ENCODE measurements at places on chromosomes 2 and 18.
A peak's percentile ranks its signal among the peaks of the same experiment; 100 is the strongest.

GRCh38 chr2:223735659-223736244, 101.6 kb downstream of the AP1S3 start:
- peak; percentile 96 for DNase-seq

- no peak for DNase-seq
These were observed 119.3 kb upstream of the ZSWIM2 start for GRCh38 chr2:186968277-186968676.

DNA sequence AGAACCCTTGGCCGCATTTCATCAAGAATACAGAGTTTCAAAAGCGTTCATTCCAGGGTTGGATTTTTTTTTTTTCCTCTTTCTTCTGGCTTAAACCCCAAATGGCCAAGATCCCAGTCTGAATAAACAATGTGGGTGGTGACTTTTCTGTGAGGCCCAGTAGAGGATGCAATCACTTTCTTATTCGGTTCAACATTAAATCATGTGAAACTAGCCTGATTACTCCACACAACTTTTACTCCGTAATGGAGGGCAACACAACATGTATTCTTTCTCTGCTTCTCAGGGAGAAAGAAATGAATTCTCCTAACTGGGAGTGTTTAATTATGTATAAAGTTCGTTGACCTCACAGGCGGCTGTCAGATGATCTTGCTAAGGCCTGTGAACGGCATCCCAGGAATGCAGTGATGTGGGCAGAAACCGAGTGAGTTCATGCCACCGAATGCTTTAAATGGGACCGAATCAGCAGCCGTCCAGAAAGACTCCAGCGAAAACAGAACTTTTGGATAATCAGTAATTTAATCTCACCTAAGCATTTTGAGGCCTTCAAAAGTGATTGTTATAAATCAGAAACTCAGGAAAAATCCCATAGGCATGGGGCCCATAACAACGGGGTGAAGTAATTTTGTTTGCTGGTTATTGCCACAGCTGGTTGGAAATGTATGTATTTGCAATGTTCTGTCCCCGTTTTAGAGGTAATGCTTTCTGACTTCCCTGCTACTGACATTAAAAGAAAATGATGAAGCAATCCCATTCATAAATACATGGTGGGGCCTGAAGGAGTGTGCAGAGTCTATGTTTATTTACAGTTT, 81.5 kb downstream of the BCL2 start:
- peak; percentile 95 for DNase-seq

DNA sequence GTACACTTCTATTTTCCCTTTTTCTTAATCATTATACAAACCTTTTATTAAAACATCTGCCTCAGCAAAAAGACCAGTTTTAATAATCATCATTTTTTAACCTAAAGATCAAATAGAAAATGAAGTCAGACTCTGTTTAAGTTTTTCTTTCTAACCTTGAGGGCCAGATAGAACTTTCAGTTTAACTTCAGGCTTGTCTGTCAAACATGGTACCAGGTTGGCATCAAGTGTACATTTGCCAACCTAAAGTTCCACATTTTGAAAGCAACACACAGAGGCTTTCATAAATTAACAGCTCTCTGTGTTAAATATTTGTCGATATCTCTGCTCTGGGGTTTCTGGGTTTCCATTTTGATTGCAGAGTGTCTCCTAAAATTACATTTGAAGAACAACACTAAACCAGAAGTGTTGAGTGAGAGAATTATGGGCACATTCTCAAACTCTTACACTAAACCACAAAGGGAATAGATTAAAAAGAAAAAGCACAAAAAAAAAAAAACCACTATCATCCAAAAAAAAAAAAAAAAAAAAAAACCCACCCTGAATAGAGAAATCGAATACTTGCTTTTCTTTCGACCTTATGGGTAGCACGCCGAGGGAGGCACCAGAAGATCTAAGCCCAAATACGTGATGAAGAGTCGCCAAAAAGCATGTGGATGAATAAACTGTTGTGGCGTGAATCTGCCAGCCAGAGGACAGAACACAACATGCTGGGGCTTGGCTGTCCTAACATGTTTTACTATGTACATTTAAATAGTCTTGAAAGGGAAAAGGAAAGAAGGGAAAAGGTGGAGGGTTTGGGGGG, 166.2 kb downstream of the TCF4 start:
- DNase-seq, result peak; percentile 63

Data from cardiac fibroblast (primary cell).